ELF-1 (cell line): ENCODE measurements at places on chromosomes 12 and 14.

DNA sequence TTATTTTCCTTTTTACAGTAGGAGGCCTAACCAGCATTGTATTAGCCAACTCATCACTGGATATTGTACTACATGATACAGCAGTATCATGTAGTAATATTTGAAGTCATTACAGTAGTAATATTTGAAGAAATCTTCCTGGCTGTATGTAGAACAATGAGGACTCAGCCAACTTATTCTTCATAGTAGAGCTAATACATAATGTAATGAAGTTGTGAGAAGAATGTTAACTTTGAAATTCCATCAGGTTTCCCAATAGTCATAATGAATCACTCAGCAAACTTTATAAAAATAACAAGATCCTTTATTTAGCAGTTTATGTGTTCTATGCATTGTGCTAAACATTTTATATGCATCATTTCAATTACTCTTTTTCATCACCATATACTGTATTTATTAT, 61.8 kb downstream of the LRRK2 start:
- DNase-seq = no peak

DNA sequence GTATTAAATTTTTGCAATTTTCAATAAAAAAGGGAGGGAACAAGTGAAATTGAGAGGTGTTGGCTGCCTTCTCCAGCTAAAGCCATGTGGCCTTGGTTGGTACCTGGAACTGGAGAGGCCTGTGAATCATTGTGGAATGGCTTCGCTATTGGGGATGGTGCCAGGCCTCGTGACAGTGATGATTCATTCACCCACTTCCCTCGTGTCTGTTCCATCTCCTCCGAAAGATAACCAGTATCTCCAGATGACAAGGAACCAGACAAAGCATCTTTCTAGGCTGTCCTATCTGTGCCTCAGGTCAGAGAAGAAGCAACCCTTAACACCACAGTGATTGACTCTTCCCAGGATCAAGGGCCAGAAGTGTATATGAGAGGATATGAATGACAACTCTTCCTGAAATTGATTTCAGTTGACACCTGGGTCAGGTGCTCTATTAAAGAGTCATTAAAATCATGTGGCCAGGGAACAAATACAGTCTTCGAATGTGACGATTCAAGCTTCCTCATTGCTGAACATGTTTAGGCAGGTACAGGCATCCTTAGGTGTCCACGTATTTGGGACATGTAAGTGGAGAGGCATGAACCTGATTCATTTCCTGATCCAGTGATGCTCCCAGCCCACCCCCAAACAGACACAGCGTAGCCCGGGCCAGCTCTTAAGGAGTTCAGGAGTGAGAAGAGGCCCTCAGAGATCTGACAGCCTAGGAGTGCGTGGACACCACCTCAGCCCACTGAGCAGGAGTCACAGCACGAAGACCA, at the start of gene RNASE7:
TSS of gene RNASE7 (plus strand) at position 687 of the 758 bp plus-strand sequence. CDS start 631 bp downstream, outside the sequence.
- no peak for DNase-seq

DNA sequence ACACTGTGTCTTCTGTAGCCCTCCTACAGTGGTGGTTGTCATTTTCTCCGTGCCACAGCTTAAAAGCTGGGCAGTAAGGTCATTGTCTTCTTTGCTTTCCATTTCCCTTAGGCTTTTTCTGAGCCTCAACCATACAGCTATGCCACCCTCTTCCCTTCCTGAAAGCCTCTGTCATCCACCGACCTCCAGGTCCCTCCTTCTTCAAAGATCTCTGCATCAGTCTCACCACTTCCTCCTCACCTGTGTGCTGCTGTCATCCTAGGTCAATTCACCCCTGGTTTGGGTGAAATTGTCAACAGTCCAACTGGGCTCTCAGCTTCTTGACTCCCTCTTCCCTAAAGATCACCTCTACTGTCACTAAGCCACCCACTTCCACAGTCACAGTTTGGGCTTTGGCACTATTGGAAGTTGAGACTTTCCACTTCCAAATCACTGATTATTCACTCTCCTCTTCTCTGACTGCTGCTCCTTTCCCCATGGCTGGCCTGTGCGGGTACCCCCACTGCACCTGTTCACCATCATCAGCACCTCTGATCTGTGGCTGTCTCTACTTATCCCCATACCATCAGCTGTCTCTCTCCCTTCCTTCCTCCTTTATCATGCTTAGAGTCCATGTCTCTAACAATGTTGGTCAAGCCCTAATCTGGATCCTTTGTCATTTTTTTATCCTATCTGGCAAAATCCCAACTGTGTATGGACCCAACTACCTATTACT, 15.5 kb upstream of the TSPAN9 start:
- DNase-seq = no peak

GRCh38 chr12:42732908-42733411, 143.4 kb upstream of the PRICKLE1 start:
- DNase-seq = no peak

DNA sequence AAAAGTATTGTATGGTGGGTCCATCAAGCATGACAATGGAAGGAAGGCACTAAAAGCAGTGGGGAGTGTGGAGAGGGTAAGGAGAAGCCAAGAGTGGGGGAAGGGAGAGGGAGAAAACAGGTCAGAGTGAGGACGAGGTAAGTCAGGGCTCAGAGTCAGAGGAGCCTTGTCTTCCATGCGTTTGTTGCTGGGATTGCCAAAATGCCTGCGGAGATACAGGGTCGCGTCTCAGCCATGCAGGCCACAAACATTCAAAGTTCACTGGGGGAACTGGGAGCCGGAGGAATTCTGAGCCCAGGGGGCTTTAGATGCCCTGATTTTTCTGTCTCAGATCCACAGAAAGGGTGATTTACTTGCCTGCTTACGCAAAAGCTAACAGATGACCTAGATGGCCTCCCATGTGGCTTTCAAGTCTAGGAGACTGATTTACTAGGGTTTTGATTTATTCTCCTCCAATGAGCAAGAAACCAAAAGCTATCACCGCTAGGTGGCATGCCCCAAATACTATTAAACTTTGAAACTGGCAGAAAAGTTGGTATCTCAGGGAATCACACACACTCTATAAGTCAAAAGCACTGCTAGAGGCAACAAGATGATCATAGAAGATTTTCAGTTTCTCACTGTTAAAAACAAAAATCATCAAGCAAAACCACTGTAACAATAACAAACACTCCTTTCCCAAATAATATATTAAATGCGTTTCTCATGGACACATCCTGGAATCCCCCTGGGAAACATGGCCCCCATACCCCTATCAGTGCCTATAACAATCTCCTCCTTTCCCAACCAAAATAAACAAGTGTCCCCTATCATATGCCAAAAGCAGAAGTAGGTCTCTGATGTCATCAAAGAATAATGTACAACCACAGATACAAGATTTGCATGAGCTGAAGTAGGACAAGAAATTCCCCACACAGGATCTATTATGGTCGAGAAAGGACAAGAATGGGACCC, 26.6 kb upstream of the MDM1 start:
- DNase-seq = peak; percentile 93

DNA sequence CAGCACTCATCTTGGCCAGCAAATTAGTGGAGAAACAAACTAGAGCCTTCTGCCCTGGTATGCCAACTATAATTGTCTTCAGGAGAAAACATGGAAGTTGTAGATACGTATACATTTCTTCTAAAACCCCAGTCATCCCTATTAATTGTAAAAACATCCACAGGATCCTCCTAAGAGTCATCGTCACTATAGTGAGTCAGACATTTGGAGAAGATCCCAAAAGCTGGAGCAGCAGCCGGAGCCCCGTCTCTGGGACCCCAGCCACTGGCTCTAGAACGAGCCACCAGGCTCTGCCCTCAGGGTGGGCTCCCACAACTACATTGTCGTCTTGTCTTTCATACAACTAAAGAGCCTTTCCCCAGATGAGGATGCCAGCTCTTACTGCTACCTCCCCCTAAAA, 15.5 kb downstream of the PRKAB1 start:
- DNase-seq = no peak

DNA sequence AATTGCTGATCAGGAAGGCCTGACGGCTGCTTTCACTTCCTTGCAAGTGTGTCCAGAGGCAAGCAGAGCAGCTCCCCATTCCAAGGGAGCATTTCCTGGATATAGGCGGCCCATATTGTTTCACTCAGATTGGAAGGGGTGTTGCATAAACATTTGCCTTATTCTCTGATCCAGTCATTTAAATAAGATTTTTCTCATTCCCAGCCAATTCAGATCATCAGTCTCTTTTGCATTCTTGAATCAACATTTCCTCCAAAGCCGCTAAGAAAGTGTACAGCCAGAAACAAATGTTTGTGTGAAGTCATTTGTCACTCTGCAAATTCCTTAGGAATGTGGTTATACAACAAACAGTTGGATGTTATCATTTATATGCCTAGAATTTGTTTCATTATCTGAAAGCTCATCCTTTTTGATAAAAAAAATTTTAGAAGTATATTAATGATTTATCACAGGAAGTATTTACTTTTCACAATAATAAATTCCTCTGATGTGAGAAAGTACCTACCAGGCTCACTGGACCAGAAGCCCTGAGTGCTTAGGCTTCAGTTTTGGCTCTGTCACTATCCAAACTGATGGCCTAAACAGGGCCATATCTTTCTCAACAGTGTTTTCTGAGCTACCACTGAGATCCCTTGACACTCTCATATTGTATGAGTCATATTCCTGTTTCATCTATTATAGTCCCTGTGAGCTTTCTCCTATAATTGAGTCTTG, 379.6 kb downstream of the CCDC91 start:
- DNase-seq = no peak

- no peak for DNase-seq
Observed at GRCh38 chr12:112898380-112898779, 8.4 kb upstream of the OAS1 start.

- no peak for DNase-seq
Observed at GRCh38 chr12:32650508-32650907, 28.6 kb upstream of the DNM1L start.

DNA sequence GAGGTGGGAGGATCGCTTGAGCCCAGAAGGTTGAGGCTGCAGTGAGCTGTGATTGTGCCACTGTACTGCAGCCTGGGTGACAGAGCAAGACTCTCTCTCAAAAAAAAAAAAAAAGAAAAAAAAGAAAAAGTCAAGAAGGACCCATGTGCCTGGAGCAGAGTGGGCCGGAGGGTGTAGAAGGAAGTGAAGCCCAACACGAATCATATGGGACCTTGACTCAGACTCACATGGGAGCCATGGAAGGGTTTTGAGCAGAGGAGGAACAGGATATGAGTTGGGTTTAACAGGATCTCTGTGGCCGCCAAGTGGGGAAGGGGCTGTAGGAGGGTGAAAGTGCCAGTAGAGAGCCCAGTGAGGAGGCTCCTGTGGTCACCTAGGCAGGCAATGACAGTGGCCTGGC, 165.4 kb downstream of the PHETA1 start:
- DNase-seq = no peak

- DNase-seq = no peak
Observed at GRCh38 chr12:38123566-38124246, 192.9 kb upstream of the ALG10B start.

GRCh38 chr14:20198991-20199390, 8.3 kb downstream of the OR11G2 start:
- DNase-seq = no peak
